ENCODE measurements at places on chromosomes 2 and 18.

- DNase-seq: no peak
Observed at GRCh38 chr2:238989484-238989883, 141.6 kb downstream of the TWIST2 start.

DNA sequence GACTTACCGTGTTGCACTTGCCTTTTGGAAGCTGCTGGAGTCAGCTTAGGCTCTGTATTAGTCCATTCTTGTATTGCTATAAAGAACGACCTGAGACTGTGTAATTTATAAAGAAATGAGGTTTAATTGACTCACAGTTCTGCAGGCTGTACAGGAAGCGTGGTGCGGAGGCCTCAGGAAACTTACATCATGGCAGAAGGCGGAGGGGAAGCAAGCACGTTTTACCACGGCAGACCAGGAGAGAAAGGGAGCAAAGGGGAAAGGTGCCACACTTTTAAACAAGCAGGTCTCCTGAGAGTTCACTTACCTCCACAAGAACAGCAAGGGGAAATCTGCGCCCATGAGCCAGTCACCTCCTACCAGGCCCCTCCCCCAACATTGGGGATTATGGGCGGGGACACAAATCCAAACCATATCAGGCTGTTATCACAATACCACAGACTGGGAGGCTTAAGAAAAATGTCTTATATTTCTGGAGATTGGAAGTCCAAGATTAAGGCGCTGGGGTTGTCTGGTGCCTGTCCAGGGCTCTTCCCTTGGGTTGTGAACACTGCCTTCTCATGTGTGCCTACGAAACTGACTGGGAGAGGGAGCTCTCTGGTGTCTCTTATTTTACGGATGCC lies 3.6 kb upstream of the D2HGDH start:
- DNase-seq: no peak

- DNase-seq: no peak
Observed at GRCh38 chr2:182906454-182906853, 40.0 kb upstream of the FRZB start.

DNA sequence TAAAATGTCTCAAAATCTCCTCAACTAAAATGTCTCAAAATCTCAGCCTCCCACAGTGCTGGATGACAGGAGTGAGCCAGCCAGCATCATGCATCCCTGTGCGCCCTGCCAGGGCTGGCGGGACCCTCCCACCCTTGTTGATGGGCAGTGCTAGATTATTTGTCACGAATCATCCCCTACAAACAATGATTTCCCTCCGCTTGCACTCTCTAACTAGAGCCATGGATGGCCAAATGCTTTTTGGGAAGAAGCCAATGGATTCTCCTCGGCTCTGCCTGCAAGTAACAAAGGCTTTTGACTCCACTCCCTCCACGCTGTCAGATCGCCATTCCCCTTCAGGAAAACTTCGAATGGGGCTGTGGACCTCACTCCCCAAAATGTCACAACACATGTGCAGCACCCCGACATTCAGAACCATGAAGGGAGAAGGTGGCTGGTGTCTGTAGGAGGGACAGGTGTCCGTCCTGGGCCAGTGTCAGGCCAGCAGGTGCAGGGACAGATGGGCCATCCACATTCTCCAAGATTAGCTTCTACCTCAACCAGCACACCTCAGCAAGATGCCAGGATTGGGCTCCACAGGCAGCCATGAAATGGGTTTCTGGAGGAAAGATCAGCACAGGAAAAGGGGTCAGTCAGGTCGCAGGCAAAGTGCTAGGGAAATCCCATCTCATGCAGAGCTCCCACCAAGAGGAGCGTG lies 11.5 kb downstream of the AMER3 start:
- no peak for DNase-seq

- DNase-seq: no peak
Observed at GRCh38 chr2:14872779-14873325, 240.3 kb downstream of the LRATD1 start.

GRCh38 chr2:80030135-80030534 lies 274.4 kb downstream of the LRRTM1 start:
- DNase-seq: no peak

- DNase-seq: no peak
Observed at GRCh38 chr2:25358249-25358815, 16.6 kb upstream of the DNMT3A start.

GRCh38 chr2:188146888-188147287 lies 144.8 kb upstream of the GULP1 start:
- no peak for DNase-seq

Data from foreskin keratinocyte (primary cell).